ENCODE measurements at places on chromosomes 7 and 10.

DNA sequence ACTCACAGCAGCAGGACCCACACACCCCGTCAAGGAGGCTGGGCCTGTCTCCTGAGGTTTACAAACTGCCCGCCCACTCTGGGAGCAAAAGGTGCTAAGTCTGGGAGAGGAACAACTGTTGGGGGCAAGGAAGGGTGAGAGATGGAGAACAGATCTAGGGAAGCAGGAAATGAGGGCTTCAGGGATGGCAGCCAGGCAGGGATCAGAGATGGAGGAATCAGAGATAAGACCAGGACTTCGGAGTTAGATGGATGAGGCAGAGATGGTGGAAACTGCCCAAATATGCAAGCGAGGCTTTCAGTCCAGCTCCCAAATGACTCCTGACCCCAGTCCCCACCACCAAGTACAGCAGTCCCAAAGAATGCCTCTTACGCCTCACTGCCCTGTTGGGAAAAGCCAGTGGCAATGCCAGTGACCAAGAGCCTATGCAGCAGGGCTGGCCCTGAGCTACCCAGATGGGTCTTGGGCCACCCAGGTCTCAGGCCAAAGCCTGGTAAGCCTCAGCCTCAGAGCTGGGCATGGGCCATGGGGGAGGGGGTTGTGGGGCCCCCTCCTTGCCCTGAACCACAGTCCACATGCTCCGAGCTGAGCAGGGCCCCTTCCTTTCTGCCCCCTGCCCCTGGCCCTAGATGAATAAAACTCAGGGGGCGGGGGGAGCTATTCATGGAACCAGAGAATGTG lies 39.5 kb upstream of the SLF2 start:
- no peak for DNase-seq

DNA sequence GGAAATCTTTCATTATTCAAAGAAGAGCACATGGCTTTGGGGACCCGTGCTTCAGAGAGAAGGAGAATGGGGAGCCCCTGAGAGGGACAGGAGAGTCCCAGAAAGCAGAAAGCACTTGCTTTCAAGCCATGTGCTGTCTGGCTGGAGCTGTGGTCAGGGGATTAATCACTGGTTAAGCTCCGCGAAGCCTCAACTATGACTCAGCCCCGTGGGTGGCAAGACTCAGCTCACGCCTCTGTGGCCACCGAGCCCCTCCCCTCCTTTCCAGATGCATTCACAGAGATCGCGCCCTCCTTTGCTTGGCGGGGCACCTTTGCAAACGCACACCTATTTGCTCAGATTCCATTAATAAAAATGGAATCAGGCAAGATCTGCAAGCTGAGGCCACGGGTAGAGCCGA lies 202.9 kb upstream of the TCERG1L start:
- no peak for DNase-seq

GRCh38 chr10:125661431-125661940 lies 21.5 kb downstream of the TEX36 start:
- no peak for DNase-seq

- DNase-seq: no peak
Measured at GRCh38 chr10:61705022-61705613, 42.4 kb downstream of the CABCOCO1 start.

- no peak for DNase-seq
Measured at GRCh38 chr7:135768467-135768866, 19.9 kb upstream of the FAM180A start.

DNA sequence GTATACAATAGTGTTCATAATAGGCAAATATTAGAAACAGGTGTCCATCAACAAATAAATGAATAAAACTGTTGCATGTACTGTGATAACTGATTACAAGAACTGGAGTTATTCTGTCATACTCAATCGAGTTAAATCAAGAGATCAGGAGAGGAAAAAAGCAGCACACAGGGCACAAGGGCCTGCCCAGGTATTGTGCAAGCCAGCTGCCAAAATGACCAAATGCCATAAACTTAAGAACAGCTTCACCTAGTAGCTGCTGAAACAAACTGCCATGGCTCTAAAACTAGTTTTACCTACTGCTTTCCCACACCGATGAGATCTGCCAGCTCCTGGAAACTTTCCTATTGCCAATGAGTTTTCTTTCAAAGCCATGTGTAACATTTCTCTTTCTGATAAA lies 12.2 kb downstream of the GSAP start:
- DNase-seq: no peak

GRCh38 chr7:926061-927030 lies 28.1 kb downstream of the ADAP1 start:
- no peak for DNase-seq

- peak; percentile 44 for DNase-seq
Measured at GRCh38 chr7:18352339-18353255, 143.0 kb upstream of the HDAC9 start.

DNA sequence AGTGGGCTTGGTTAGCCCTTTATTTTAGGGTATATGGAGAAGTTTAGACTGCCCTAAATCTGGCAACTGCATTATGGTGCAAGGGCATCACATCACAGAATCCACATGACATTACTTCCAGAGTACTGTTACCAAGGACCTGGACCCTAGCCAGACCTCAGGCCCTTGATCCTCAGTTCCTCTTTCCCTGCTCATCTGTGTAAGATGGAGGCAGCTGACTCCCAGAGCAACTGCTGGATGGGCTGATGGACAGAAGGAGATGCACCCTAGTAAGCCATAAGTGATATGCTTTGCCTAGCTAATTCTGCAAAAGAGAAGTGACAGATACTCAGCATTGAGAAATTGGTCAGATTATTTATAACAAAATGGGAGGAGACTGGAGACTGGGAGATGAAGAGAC lies 131.7 kb downstream of the DYNC1I1 start:
- DNase-seq: no peak

DNA sequence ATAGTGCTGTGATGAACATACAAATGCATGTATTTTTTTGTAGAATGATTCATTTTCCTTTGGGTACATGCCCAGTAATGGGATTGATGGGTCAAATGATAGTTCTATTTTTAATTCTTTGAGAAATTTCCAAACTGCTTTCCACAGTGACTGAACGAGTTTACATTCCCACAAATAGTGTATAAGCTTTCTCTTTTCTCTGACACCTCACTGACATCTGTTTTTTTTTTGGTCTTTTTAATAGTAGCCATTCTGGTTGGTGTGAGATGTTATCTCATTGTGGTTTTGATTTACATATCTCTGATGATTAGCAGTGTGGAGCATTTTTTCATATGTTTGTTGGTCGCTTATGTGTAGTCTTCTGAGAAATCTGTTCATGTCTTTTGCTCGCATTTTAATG lies 195.0 kb upstream of the AGK start:
- DNase-seq: no peak

DNA sequence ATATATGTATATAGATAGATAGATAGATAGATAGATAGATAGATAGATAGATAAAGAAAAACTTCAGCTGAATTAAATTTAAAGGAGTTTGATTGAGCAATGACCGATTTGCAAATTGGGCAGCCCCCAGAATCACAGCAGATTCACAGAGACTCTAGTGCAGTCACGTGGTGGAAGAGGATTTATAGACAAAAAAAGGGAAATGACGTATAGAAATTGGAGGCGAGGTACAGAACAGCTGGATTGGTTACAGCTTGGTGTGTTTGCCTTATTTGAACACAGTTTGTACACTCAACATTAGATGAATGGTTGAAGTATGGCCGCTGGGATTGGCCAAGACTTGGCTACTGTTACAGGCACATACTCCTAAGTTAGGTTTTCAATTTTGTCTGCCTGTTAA lies 8.2 kb upstream of the PODXL start:
- no peak for DNase-seq

- DNase-seq: no peak
Measured at GRCh38 chr10:122054048-122055025, 65.4 kb downstream of the TACC2 start.

DNA sequence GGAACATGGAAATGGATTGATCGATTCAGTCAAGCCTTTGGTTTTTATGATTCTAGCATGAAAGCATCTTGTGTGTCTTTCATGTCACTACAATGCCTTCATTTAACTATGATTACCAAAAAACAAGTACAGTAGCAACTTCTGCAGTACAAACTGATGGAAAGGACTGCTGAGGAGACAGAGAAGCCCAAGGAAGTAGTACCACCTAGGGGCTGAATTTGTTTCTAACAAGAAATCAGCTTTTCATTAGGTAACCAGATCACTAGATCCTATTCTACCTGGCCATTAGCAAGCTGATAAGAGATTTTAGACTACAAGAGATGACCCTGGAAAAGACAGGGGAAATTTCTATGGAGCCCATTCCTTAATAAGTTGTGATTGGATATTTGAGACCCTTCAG lies 3.2 kb upstream of the IFIT1 start:
- no peak for DNase-seq

GRCh38 chr7:75650681-75651080 lies 88.1 kb downstream of the HIP1 start:
- DNase-seq: no peak

DNA sequence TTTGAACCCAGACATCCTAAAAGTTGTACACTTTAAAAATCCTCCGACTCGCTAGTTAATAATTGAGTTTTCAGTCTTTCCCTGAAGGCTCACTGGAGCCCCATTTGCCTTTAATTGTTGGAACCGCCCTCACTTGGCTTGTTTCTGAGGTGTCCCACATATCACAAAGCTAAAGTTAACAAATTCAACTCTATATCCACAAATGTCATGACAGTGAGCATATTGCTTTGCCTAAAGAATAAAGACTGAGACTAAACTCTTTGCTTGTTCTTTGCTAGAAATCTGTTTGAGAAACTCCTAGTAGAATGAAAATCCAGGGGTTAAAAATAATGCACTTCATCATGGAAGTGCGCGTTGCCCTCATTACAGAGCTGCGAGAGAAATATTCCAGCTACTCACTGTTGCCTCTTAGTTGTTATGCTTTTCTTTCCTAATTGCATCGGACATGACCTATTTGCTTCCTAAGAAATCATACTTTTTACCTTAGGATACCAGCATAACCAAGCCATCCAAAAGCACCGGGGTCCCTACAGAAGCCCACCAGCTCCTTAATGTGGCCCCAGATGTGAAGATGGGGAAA lies 752 bp downstream of the THSD7A start:
- no peak for DNase-seq

DNA sequence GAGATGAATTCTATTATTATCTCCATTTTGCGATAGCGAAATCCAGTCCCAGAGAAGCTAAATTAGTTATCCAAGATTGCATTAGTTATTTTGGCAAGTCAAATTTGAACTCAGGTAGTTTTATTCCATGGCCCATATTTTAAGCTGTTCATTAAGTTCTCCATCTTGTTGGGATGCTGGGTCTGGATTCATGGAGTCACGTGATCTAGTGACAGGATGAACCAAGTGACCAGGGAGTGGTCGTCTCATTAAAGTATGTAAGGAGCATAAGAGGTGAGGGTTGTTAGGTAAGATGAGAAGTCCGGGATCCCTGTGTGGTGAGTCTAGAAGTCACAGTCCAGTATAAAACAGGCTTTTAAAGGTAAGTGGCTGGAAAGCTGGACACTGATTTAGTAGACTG lies 740.5 kb downstream of the PCDH15 start:
- DNase-seq: no peak

DNA sequence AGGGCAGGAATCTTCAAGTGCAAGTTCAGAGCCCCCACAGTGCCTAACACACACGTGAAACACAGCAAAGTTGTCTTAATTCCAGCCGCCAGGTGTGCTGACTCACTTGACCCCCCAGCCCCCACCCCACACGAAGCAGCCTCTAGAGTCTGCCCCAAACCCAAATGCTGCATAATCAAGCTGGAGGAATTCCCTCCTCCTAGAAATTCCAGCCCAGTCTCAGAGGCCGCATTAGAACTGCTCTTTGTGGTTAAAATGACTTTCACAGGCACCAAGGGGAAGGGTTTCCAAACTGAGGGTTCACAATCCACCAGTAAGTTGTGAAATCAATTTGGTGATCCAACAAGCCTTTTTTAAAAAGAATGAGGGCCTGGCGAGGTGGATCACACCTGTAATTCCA lies 67.0 kb upstream of the PLXNA4 start:
- DNase-seq: no peak

- peak; percentile 63 for DNase-seq
Measured at GRCh38 chr10:14010101-14010558, 320.6 kb downstream of the FRMD4A start.

GRCh38 chr10:36191009-36191408 lies 548.9 kb upstream of the FZD8 start:
- no peak for DNase-seq

GRCh38 chr10:33293076-33293475 lies 41.4 kb downstream of the NRP1 start:
- no peak for DNase-seq

DNA sequence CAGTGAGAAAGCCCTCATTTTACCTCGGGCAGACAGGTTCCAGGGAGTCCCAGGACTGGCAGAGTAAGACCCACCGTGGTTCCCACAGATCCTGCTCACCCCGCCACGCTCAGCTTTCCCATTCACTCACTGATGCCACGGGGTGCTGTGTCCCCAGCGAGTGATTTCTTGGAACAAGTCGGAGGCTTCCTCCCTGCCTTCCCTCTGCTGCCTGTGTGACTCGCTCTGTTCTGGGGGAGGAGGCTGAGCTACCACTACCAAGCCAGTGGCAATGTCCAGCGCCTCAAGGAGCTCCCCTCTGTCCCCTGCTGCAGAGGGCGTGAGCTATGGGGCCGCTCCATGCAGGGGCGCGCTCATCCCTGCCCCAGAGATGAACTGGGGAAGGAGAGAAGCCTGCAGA lies 12.6 kb downstream of the IL15RA start:
- DNase-seq: no peak

- DNase-seq: no peak
Measured at GRCh38 chr10:118259288-118259906, 82.7 kb downstream of the FAM204A start.

- no peak for DNase-seq
Measured at GRCh38 chr7:105306298-105306748, 82.4 kb downstream of the SRPK2 start.

DNA sequence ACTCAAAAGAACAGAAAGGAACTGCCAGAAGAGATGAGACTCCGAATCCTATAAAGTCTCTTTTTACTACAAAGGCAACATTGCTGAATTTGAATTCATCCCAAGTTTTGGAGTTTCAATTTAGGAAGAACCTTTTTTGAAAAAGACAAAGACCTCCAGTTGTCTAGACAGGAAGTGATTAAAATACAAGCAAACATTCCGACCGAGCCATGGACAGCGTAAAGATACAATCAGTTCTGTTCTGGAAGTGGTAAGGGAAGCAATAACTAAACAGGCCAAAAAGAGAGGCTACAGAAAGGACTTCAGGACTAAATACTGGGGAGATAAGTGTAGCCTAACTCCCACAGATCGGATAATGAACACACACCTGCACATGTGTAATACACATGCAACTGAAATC lies 101.0 kb downstream of the SMURF1 start:
- no peak for DNase-seq

- DNase-seq: no peak
Measured at GRCh38 chr7:42639930-42640329, 271.9 kb downstream of the C7orf25 start.

- no peak for DNase-seq
Measured at GRCh38 chr10:44385696-44386441, 972 bp upstream of the CXCL12 start.

GRCh38 chr10:126504063-126504760 lies 115.9 kb upstream of the ADAM12 start:
- peak; percentile 19 for DNase-seq
